Spinal cord (tissue), 10 donors: ENCODE measurements at places on chromosomes 4 and X. TPM values are rescaled to one million over a fixed set of nuclear protein-coding genes. Genes with fewer than 3 reads are reported as not detected.

DNA sequence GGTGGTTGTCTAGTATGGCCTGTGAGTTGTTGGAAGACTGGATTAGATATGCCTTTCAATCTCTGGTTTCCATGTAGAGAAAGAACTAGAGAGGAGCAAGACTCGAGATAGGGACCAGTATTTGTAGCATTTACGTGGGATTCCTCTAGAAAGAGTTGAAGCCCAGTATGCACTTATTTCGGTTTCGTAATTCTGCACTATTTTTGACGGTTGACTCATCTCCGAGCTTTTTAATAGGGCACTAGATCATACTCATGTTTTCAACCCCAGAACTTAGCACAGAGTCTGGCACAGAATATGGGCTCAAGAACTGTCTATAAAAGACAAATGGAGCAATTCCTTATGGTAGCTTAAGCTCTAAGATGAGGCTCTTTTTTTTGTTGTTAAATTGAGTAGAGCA is 15.7 kb downstream of the HELT start:
- no peak for DNase-seq

DNA sequence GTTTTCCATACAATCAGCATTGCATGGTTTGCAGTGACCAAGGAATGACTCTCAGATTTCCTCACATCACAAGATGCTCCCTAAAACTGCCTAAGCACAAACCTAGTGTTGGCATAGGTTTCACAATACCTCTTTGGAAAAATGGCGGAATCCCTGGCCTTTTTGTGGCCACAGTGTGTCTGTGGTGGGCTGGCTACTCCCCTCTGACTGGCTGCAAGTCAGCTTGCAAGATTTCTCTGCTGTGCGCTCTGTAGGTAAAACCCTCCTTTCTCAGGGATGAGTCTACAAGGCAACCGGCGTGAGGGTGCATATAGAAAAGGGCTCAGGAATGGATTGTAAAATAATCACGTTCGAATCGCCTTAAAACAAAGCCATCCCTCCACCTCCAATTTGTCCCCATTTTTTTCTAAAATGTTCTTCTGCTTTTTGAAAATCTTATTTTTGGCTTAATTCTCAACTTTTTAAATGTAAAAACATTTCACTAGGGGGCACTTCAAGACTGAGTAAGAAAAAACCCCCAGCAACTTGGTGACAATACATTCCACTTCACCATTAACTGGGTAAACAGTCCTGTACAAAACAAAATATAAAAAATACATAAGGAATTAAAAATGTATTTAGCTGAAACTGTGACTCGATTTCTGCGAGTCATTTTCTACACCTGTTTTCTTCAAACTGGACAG is 235.6 kb downstream of the STIM2 start:
- DNase-seq = no peak

DNA sequence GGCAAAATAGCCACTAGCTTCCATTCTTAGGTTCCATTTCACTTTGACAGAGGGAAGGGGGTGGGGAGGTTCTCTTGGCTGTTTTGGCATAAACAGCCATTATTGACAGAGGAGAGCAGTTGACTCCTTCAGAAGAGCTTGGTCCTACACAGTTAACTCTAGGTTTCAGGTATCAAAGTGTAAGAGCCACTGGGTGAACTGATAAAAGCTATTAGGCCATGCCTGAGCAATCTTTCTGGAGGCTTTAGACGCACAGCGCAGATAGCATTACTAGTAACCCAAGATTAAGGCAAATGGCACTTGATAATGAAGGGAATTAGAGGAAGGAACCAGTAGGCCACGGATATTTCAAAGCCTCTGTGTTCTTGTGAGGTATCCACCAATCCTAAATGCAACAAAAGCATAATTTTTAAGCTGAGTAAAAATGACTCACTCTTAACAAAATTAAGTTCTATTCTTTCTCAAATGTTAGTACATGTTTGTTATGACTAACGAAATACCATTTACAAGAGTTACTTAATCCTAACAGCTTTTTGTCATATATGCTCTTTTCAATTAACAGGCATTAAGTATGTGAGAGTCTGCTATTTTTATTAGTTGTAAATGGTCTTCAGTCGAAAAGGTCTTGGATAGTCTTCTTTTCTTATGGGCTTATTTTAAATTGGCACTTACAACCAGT is 53.6 kb downstream of the SLC7A11 start:
- no peak for DNase-seq

DNA sequence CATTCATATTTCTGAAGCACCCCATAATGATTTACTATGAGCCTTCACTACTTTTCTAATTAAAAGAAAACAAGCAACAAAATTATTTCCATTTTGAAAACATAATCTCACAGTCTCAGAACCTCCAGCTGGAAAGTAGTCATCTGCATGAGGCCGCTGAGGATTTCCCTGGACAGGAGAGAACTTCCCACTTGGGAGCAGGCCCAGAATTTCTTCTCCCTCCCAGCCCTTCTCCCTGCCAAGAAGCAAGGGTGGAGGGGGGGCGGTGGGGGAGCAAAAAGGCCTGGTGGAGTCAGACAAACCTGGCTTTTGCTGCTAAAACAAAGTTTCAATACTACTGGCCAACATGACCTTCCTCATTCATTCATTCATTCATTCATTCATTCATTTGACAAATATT is 167.3 kb downstream of the PJA1 start:
- peak; percentile 78 for DNase-seq

GRCh38 chr4:1536579-1537409 is 130.6 kb upstream of the NKX1-1 start:
- no peak for DNase-seq

DNA sequence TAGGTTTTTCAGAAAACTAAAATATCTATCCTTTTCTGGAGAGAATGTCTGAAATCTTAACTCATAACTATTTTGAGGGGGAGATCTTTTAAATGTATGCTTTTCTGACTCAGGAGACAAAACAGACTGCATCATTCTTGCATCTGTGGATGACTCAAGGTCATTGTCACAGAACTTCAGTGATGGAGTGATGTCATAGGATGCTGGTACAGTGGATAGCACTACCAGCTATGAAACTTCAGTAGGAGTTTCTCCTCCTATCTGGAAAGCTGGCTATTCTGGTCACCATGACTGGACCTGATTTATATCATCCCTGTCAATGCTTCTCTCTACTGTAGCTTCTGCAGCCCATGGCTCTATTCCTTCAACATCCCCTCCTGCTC is 50.3 kb downstream of the PARM1 start:
- DNase-seq = no peak

- no peak for DNase-seq
These were observed 230.6 kb downstream of the PCDH7 start for GRCh38 chr4:30950737-30951136.

DNA sequence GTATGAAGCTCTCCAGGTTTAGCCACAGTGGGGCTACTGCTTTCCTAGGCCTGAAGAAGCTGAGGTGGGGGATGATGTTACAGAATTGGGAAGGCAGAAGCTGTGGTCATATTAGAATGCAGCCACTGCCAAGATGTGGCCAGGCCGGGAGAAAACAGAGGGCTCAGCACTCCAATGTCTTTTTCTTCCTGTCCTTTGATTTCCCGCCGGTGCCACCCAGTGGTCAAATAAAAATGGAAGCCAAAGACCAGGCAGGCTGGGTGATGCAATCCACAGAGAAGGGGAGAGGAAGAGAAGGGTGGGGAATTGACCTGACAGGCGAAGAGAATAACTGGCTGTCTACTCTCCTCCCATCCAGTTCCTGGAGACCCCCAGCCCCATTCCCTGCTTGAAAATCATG is 94.9 kb upstream of the SHISA3 start:
- peak; percentile 37 for DNase-seq

Gene DGKK
- 17.7 TPM for polyA plus RNA-seq

Gene XAGE2
- polyA plus RNA-seq = not detected

DNA sequence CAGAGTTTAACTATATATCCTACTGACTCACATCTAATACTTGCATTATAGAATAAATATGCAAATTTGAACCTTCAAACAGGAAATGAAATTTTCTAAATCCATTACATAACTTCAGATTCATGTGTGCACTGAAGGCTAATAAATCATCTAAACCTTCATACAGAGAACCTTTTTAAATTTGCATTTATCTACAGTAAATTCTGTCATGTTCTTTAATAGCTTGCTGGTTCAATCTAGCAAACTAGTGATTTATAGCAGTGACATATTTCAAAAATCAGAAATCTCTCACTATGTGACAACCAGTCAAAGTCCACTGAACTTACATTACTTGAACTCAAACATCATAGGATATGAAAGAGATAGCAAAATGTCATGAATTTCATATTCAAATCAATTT is 65.1 kb downstream of the LRBA start:
- no peak for DNase-seq

DNA sequence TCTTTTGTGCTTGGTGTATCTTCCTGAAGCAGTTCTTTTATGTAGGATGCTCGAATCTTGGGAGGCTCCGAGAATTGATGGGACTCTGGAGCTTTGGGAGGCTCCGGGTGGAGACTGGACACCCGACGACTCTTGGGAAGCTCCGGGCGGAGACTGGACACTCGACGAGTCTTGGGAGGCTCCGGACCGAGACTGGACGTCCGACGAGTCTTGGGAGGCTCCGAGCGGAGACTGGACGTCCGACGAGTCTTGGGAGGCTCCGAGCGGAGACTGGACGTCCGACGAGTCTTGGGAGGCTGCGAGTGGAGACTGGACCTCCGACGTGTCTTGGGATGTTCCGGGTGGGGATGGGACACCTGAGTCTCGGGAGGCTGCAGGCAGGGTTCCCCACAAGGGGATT is 1.6 kb downstream of the FAM47A start:
- no peak for DNase-seq

GRCh38 chr4:152501846-152502536 is 33.9 kb downstream of the FBXW7 start:
- DNase-seq = no peak

GRCh38 chrX:152913346-152913745 is 15.5 kb downstream of the ZNF185 start:
- DNase-seq = no peak

GRCh38 chrX:148573119-148573518 is 72.7 kb downstream of the AFF2 start:
- DNase-seq = no peak

DNA sequence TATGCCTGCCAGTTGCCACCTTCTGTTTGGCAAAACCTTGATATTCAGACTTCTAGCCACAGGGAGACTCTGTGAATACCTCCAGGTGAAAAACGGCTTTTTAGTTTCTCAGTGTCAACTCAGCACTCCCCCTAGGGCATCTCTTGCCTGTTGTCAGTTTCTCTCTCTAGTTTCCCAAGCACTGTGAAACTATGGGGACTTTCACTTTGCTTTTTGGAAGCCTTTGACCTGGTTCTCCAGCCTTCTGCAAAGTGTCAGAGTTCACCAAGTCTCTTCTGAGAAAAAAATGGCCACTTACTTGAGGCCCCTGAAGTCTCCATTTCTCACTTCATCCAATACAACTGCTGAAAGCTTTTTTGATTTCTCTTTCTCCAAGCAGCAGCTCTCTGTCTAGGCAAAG is 521.5 kb downstream of the INPP4B start:
- no peak for DNase-seq

DNA sequence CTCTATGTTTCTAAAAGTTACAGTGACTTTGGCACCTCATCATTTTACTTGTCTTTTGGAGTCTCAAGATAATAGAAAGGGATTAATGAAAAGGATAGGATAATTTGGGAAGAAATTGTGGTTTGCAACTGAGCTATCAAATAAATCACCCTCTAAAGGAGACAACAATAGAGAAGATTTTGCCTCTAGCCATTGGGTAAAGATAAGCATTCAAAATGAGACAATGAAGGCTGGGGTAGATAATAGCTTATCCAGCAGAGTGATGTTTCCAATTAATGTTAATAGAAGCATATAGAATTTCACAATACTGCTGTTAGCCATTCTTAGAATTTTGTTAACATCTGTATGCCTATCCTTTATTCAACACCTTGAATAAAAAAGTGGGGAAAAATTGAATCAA is 1177.6 kb downstream of the ADGRL3 start:
- no peak for DNase-seq

Gene ANOS1
- polyA plus RNA-seq = 154 TPM

DNA sequence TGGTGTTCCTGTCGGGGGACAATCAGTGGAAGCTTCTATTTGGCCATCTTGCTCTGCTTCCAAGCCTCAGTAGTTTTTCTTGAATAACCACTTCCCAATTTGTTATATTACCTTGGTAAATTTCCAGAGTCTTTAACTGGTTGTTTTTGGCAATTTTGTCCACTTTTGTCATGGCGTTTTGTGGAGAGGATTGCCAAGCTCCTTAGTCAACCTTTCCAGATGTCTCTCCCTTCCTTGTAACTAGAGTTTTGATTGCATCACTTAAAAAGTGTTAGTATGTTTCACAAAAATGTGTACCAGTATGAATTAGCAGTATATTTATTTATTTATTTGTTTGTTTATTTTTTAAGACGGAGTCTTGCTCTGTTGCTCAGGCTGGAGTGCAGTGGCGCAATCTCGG is 15.8 kb upstream of the UXT start:
- DNase-seq = no peak

DNA sequence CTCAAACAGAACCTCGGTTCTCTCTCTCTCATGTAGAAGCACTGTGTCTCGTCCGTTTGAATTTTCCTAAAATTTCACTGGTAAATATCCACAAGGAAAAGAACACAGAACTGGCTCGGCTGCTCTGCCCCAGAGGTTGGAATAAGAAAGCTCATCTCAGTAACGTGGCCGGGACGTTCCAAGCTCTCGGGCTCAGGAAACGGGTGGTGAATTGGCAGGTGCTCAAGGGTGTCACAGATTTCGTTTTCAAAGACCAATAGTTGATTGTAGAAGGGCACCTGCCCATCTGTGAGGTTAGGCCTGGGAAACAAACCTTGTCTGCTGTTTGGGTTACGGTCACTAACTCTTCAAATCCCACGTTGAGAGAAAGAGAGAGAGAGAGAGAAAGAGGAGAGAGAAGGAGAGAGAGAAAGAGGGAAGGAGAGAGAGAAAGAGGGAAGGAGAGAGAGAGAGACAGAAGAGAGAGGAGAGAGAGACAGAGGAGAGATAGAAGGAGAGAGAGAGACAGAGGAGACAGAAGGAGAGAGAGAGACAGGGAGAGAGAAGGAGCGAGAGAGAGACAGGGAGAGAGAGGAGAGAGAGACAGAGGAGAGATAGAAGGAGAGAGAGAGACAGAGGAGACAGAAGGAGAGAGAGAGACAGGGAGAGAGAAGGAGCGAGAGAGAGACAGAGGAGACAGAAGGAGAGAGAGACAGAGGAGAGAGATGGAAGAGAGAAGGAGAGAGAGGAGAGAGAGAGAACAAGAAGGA is 106.6 kb downstream of the CRLF2 start:
- DNase-seq = no peak

Gene ADAMTS3
- 7.3 TPM for polyA plus RNA-seq

- no peak for DNase-seq
These were observed 92.6 kb downstream of the CCSER1 start for GRCh38 chr4:90219822-90220221.

- DNase-seq = no peak
These were observed 37.2 kb upstream of the BDH2 start for GRCh38 chr4:103136671-103137445.

Gene GAGE2A
- not detected for polyA plus RNA-seq
